GM12878 (cell line): ENCODE measurements at places on chromosomes 6 and 20. TPM values are rescaled to one million over a fixed set of nuclear protein-coding genes. Genes with fewer than 3 reads are reported as not detected.

- no peak for DNase-seq
- no peaks in the 10 kb centered on the region; the same call in none of the 2 replicates for H3K27me3 ChIP-seq
- no peak overlapping the region for H3K27ac ChIP-seq
- H3K4me3 ChIP-seq, result no peak overlapping the region
- no peaks in the 10 kb centered on the region for H3K4me1 ChIP-seq
These were observed 226.9 kb upstream of the QKI start for GRCh38 chr6:163187606-163188005.

GRCh38 chr6:116016846-116017545 lies 43.7 kb downstream of the FRK start:
- H3K4me1 ChIP-seq, result peaks cover 69% of the 10 kb centered on the region
- peak overlapping the region; percentile 90 for H3K27ac ChIP-seq

- peaks cover 9% of the 10 kb centered on the region for H3K4me1 ChIP-seq
- H3K4me3 ChIP-seq, result no peak overlapping the region
- no peak for DNase-seq
- no peak overlapping the region for H3K27ac ChIP-seq
- no peaks in the 10 kb centered on the region for H3K36me3 ChIP-seq
- no peaks in the 10 kb centered on the region for H3K27me3 ChIP-seq
These were observed 63.6 kb downstream of the CARMIL1 start for GRCh38 chr6:25342802-25343201.

- H3K27ac ChIP-seq, result no peak overlapping the region
- no peak for DNase-seq
- H3K4me1 ChIP-seq, result peaks cover 26% of the 10 kb centered on the region
- no peaks in the 10 kb centered on the region for H3K36me3 ChIP-seq
These were observed 64.3 kb upstream of the CD93 start for GRCh38 chr20:23150304-23151007.

DNA sequence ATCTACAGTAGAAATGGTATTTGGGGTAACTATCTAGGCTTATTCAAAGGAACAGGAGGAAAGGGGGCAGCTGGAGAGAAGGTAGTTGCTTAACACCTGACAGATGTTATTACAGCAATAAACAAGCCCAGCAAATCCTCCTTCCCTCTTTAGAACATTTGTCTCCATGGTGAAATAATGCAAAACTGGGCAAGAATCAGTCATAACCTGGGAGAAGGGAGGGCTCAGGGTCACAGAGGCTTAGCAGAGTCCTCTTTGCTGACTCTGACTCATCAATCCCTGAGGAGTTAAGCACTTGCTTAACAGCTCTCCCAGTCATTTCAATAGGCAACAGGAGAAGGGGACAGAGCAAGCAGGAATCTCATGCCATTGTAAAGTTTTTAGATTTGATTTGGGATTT lies 230.3 kb downstream of the IBTK start:
- DNase-seq, result no peak
- no peak overlapping the region for H3K4me3 ChIP-seq
- no peaks in the 10 kb centered on the region for H3K36me3 ChIP-seq
- H3K27me3 ChIP-seq, result no peaks in the 10 kb centered on the region; the same call in 1 of the 2 replicates

- no peak overlapping the region for H3K27ac ChIP-seq
- no peaks in the 10 kb centered on the region for H3K36me3 ChIP-seq
These were observed 118.8 kb upstream of the ARID1B start for GRCh38 chr6:156658186-156658965.

GRCh38 chr6:157233686-157234085 lies 89.6 kb downstream of the TMEM242 start:
- no peak overlapping the region for H3K27ac ChIP-seq
- no peak overlapping the region for H3K4me3 ChIP-seq
- H3K27me3 ChIP-seq, result peaks cover 16% of the 10 kb centered on the region
- no peak for DNase-seq
- H3K4me1 ChIP-seq, result no peaks in the 10 kb centered on the region
- H3K36me3 ChIP-seq, result no peaks in the 10 kb centered on the region

DNA sequence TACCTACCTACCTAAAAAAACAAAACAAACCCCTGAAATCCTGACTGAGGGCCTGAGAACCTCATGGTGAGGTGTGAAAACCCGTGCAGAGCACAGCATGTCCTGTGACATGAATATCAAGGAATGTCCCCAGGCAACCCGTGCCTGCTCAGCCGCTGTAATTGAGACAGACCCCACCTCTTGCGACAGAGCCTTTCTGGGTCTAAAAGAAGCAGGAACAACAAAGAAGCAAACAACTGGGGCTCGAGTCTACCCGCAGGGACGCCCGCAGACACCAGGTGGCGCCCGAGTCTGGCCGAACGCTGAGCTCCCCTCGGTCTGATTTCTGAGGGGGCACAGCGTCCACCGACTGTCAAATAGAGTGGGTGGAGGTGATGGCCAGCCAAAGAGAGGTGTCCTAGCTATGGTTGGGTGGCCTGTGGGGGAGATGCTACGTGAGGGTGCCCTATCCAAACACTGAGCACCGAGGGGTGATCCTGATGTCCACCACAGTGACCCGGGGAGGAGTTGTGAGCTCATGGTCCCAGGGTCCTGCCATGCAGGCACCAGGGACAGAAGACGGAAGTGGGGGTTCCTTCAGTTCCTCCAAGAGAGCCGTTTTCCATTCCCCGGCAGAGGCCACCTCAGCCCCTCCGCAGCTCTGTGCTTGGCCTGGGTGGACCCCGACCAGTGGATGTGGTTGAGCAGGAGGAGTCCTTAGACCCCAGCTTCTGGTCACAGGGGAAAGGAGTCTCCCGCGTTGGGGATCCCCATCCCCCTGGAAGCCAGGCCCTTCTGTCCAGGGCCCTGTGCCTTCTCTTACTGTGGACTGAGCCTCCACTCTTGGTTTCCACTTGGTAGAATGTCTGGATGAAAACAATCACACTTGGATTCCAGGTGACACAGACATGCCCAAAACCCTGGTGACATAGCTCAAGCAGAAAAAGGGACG lies 268.2 kb downstream of the CDC5L start:
- DNase-seq, result no peak
- no peak overlapping the region for H3K4me3 ChIP-seq
- no peaks in the 10 kb centered on the region; the same call in 1 of the 2 replicates for H3K4me1 ChIP-seq
- H3K27me3 ChIP-seq, result no peaks in the 10 kb centered on the region

DNA sequence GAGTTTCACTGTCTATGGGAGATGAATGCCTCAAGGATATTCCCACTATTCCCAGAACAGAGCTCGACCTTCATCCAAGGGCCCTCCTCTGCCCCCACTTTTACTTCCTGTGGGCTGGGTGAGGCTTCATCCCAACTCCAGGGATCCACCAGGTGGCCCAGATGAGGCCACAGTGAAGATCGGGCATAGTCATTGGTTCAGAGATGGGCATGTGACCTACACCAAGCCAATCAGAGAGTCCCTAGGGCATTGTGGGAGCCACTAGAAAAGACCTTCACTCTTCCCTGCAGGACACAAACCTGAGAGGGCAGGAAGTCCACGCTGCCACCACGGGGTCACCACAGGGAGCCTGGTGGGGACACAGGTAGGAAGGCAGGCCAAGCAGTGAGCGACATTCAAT lies 72.9 kb upstream of the SLC22A16 start:
- no peak for DNase-seq
- no peak overlapping the region for H3K4me3 ChIP-seq
- no peaks in the 10 kb centered on the region for H3K4me1 ChIP-seq
- no peaks in the 10 kb centered on the region for H3K36me3 ChIP-seq

DNA sequence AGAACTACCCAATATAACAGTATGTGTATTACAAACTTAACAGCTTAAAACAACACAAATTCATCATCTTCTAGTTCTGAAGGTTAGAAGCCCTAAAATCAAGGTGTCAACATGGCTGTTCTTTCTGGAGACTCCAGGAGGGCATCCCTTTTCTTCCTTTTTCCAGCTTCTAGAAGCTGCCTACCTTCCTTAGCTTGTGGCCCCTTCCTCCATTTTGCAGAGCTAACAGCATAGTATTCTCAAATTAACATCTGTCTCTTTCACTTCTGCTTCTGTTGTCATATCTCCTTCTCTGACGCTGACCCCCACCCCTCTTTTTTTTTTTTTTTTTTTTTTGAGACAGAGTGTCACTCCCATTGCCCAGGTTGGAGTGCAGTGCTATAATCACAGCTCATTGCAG lies 52.8 kb upstream of the AKIRIN2 start:
- no peaks in the 10 kb centered on the region for H3K27me3 ChIP-seq
- no peaks in the 10 kb centered on the region for H3K36me3 ChIP-seq
- no peak for DNase-seq

DNA sequence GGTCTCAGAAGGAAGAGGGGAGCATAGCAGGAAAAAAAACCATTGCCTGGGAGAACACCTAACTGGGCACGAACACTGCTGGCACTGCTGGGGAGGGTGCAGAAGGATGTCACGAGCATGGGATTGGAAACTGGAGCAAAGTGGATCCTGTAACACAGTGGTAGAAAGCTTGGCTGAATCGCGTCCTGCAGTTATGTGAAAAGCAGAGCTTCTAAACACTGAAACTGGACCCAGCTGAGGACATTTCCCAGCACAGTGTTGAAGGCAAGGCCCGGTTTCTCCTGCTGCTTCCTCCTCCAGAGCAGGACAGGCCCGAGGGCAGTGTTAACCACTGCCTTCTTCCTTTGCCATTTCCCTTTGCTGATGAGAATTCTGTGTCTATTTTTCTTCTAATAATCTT lies 6.7 kb downstream of the APMAP start:
- no peaks in the 10 kb centered on the region for H3K27me3 ChIP-seq
- H3K4me3 ChIP-seq, result no peak overlapping the region
- DNase-seq, result no peak
- H3K36me3 ChIP-seq, result peaks cover 4% of the 10 kb centered on the region
- H3K4me1 ChIP-seq, result 0 out of 2 replicates have a peak, but pooled peaks cover 4% of the 10 kb centered on the region

DNA sequence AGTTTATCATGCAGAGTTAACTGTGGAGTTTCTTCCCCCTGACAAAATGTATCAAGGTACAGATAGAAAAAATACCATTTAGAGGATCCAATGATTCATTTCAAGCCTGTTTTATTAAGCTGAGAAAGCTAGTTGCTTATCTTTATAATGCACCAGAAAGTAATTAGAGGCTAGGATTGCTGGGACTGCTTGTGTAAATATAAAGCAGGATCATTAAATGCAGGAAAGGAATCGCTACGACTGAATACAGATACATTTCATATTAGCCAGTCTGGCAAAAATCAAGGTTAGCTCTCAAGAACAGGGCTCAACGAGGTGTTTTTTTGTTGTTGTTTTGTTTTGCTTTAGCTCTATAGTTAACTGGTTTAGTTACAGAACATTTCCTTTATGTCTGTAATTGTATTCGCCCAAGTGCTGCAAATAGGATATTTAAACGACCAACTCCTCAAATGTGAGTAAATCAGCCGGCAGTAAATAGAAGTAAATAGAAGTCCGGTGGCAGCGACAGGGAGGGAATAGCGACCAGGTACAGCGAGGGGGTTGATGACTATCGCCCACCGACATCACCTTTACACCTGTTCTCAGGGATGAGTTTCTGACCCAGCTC lies 748 bp downstream of the UBE2J1 start:
- DNase-seq, result no peak
- no peaks in the 10 kb centered on the region for H3K27me3 ChIP-seq
- H3K4me1 ChIP-seq, result peaks cover 46% of the 10 kb centered on the region
- peak overlapping the region; percentile 98 for H3K4me3 ChIP-seq

DNA sequence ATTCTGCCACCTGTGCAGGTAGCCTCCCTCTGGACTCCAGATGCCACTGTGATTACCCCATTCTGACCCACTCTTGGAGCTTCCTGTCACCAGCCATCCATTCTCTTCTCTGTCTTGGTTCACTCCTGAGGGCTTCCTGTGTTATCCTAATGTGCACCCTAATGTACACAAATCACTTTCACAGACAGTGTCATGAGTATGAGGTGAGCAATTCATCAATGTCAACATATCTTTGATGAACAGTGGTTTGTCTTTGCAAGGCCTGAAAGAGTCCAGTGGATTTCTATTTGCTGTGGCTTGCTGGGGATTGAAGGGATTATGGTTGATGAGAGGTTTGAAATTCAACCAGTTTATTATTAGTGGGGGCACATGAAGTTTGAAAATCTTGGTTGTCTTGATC lies 63.8 kb upstream of the EEF1E1 start:
- no peaks in the 10 kb centered on the region for H3K27me3 ChIP-seq
- no peak for DNase-seq
- H3K27ac ChIP-seq, result no peak overlapping the region
- H3K4me3 ChIP-seq, result no peak overlapping the region

DNA sequence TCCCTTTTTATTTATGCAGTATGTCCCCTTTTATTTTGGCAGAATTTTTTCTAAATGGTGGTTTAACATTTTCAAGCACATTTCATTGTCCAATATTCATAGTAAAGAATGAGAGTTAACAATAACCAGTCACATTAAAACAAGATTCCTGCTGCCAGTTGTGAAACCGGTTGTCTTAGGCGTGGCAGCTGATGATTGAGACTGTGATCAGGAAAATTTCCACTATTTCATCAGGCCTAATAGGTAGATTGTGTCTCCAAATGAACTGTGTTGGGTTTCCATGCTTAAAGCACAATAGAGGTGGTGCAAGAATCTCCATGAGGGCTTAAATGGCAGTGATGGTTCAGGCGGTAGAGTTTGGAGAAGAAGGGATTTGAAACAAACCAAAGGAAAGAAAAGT lies 15.3 kb downstream of the PRDM1 start:
- peak overlapping the region; percentile 3; the same call in 1 of the 2 replicates for H3K27ac ChIP-seq
- peaks cover 51% of the 10 kb centered on the region for H3K4me1 ChIP-seq
- DNase-seq, result no peak
- H3K27me3 ChIP-seq, result no peaks in the 10 kb centered on the region

GRCh38 chr6:122806291-122806690 lies 17.2 kb downstream of the SMPDL3A start:
- no peaks in the 10 kb centered on the region for H3K4me1 ChIP-seq
- H3K4me3 ChIP-seq, result no peak overlapping the region
- no peaks in the 10 kb centered on the region for H3K36me3 ChIP-seq
- H3K27me3 ChIP-seq, result no peaks in the 10 kb centered on the region
- no peak for DNase-seq

GRCh38 chr6:10542213-10542612 lies 21.1 kb downstream of the GCNT2 start:
- H3K4me3 ChIP-seq, result no peak overlapping the region
- no peak overlapping the region for H3K27ac ChIP-seq
- no peaks in the 10 kb centered on the region for H3K27me3 ChIP-seq

GRCh38 chr6:49416195-49416594 lies 46.9 kb downstream of the MMUT start:
- no peak overlapping the region for H3K4me3 ChIP-seq
- no peak for DNase-seq
- H3K27me3 ChIP-seq, result no peaks in the 10 kb centered on the region
- no peaks in the 10 kb centered on the region for H3K36me3 ChIP-seq
- H3K4me1 ChIP-seq, result no peaks in the 10 kb centered on the region

- no peaks in the 10 kb centered on the region for H3K4me1 ChIP-seq
- H3K27ac ChIP-seq, result no peak overlapping the region
- peaks cover 1% of the 10 kb centered on the region; the same call in 1 of the 2 replicates for H3K27me3 ChIP-seq
- no peaks in the 10 kb centered on the region for H3K36me3 ChIP-seq
- no peak for DNase-seq
These were observed 247.6 kb downstream of the MYLK4 start for GRCh38 chr6:2502998-2503674.

Gene IL22RA2
- total RNA-seq, result 0.08 and 0.18 TPM in 2 replicates

Gene DNMT3B
- 1.8 and 1.9 TPM in 2 replicates for total RNA-seq

Gene SYNGAP1
- total RNA-seq, result 5.7 and 9.2 TPM in 2 replicates

Gene ZC3H12D
- total RNA-seq, result 14.1 and 15.7 TPM in 2 replicates

Gene GLO1
- total RNA-seq, result 108 and 110 TPM in 2 replicates

Gene SLC52A3
- total RNA-seq, result not detected in 2 replicates

Gene ZCCHC3
- 31.9 and 32.8 TPM in 2 replicates for total RNA-seq

Gene DEFB124
- not detected in 2 replicates for total RNA-seq

Gene ITPA
- total RNA-seq, result 78.7 and 86.1 TPM in 2 replicates

Gene REM1
- total RNA-seq, result not detected in 2 replicates

Gene CALHM4
- total RNA-seq, result not detected in 2 replicates

Gene BPIFA1
- total RNA-seq, result not detected in 2 replicates
